Activated CD4-positive, CD25-positive, alpha-beta regulatory T cell treated with anti-CD3 and anti-CD28 coated beads, Interleukin-2, amount 50 U/mL, for 24 hours (primary cell): ENCODE measurements at places on chromosomes 7 and 10.

DNA sequence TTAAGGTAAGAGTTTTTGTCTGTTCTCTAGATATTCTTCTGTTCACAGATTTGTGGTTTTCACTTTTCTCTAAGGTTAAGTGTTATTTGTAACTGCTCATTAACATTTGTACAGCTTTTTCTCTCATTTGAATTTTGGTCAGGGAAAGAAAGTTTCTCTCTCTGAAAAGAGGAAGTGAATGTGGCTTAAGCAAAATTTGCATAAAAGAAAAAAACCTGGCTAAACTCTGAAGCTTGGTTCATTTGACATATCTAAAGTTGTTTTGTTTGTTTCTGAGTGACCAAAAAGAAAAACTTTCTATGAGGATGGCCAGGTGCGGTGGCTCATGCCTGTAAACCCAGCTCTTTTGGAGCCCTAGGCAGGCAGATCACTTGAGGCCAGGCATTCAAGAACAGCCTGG lies 22.0 kb upstream of the SLC26A4 start:
- ATAC-seq: no peak

DNA sequence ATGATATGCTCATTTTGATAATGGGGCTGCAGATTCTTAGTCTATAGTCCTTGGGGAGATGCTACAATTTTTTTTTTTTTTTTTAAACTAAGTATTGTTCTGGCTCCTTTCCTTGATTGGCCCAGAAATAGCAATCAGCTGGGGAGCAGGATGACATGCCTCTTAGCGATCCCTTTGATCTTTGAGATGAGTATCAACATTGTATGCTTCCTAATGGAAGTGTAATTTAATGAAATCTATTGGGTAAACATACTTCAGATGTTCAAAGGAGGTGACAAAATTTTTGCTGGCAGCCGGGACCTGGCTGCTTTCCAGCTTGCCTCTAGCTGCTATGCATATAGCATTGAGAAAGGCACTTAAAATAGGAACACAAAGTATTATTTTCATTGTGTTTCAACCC lies 43.5 kb downstream of the VTI1A start:
- no peak for ATAC-seq

- ATAC-seq: peak; percentile 42
Measured at GRCh38 chr10:88983206-88983605, 7.4 kb upstream of the FAS start.

DNA sequence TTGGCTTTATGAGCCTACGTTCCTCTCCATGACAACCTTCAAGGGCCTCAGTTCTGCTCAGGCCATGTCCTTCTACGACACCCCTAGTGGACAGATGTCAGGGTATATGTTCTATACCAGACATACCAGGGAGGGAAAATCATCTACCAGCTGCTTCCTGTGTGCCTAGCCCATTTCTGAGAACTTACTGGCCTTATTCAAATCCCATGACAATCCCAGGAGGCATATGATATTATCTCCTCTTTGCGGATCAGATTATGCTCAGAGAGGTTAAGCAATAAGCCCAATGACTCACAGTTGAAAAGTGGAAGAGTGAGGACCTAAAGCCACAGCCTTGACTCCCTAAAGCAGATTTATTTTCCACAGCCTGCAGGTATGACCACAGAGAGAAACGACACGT lies 139.3 kb downstream of the GLI3 start:
- no peak for ATAC-seq

GRCh38 chr10:96513305-96513697 lies 425 bp downstream of the TLL2 start:
- ATAC-seq: peak; percentile 26

DNA sequence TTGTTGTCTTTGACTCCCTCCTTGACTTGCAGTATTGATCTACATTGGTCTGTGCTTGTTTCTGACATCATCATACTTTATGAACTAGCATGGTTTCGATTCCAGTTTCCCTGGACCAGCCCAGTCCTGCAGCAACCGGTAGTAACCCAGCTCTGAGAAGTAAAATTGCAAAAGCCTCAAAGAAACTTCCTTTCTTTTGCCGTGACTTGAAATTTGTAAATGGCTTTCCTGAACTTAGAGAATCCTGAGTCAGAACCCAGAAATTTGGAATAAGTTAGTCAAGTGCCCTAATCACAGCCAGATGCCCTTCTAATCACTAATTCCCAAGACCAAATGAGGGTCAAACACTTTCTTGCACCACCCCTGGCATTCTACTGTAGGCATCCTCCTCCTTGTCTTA lies 15.0 kb downstream of the TAS2R60 start:
- no peak for ATAC-seq

- ATAC-seq: no peak
Measured at GRCh38 chr10:113219446-113219845, 269.4 kb downstream of the TCF7L2 start.

DNA sequence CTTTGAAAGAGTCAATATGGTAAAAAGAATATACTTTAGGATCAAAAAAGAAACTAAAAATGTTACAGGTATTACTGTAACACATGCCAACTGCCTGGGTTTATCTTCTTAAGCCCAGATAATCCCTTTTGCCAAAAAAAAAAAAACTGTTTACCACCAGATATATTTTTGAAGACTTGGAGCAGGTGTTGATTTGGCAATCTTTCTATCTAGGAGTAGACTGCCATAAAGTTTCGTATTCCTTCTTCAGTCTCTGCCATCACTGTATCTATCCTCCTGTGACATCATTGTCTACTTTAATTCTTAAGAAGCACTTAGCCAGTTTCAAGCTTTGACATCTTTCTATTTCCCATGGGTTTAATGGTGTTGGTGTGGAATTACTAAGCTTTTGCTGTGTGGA lies 161.0 kb downstream of the ST7 start:
- no peak for ATAC-seq

GRCh38 chr7:27921081-27921836 lies 181.3 kb downstream of the TAX1BP1 start:
- ATAC-seq: no peak

DNA sequence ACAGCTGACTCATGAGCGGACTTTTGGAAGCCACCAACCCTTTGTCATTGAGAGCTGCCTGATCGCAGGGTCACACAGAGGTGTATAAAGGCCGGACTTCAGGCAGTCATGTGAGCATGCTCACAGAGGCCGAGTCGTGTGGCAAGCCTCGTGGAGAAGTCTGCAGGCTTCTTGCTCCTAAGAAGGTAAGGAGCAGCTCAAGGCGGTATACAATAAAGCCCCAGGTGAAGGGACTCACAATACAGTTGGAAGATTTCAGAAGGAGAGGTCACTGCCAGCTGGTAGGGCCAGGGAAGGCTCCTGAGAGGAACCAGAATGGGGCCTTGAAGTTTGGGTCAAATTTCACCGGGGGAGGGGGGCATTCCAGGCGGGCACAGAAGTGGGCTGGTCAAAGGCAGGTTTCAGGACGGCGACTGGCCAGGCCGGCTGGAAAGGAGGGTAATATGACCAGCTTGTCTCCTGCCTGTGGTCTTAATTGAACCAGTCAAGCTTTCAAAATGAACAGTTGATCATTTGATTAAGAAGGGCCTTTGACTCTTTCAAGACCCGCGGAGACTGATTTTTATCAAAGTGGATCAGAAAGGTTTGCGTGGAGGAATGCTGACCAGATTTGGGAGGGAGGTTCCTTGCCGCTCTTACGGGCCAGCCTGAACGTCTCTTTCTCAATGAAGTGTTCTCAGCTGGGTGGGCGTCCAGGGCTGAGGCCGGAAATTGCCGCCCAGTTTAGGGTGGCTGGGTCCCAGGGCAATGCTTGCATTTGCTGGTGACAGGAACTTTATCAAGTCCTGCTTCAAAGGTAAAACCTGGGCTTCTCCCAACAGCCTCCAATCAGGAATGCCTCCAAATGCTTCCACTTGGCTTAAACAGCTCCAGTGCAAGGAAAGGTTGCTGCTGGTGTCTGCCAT lies 178.6 kb downstream of the EMX2 start:
- ATAC-seq: no peak

GRCh38 chr7:48011951-48012350 lies 17.0 kb downstream of the SUN3 start:
- ATAC-seq: no peak

DNA sequence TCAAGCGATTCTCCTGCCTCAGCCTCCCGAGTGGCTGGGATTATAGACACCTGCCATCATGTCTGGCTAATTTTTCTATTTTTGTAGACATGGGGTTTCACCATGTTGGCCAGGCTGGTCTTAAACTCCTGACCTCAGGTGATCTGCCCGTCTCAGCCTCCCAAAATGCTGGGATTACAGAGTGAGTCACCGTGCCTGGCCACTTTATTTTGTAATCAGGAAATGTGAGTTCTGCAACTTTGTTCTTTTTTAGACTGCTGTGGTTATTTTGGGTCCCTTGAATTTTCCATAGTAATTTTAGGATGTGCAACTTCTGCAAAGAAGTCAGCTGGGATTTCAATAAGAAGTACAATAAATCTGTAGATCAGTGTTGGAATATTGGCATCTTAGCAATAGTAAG lies 96.8 kb downstream of the CYTH3 start:
- no peak for ATAC-seq

DNA sequence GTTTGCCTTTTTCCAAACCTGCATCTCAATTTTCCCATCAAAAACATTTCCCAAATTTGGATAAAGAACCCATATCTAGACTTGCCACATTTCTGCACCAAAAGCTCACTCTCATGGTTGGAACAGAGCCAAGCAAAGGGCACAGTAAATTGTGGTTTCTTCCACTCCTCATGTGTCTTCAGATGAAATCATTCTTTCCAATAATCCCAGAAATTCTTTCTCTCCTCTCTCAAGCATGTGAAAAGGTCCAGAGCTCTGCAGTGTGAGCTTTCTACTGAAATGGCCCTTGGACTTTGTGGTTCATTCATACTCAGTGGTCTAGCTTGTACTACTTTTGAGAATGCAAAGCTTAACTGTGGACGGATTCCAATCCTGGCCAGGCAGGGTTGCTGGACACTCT lies 19.8 kb downstream of the PRSS2 start:
- no peak for ATAC-seq

- ATAC-seq: no peak
Measured at GRCh38 chr7:79452495-79453265, 787 bp downstream of the MAGI2 start.

- no peak for ATAC-seq
Measured at GRCh38 chr7:41489885-41490284, 213.0 kb downstream of the INHBA start.

DNA sequence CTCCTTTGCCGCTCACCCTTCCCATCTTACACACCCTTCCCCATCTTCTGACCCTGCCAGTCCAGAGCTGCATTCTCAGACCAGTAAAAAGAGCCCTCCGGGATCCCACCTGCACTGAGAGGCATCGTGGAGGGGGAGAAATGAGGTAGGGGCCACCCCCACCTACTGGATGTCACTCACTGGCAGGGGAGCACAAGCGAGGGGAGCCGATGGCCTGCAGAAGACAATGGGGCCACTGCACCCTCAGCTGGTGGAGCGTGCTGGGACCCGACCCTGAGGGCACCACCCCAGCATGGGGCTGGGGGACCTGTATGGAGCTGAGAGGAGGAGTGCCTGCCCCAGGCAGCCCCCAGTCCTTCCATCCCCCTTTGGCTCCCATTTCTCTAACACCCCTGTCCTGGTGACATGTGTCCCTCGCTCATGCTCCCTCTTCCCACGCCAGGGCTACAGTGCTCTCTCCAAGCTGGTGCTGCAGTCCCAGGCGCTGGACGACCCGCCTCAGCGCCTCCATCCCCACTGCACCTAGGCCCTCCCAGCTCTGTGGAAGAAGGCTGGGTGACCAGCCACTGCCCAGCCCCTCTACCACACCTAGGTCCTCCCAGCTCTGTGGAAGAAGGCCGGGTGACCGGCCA lies 49.8 kb downstream of the RASGEF1A start:
- ATAC-seq: no peak

DNA sequence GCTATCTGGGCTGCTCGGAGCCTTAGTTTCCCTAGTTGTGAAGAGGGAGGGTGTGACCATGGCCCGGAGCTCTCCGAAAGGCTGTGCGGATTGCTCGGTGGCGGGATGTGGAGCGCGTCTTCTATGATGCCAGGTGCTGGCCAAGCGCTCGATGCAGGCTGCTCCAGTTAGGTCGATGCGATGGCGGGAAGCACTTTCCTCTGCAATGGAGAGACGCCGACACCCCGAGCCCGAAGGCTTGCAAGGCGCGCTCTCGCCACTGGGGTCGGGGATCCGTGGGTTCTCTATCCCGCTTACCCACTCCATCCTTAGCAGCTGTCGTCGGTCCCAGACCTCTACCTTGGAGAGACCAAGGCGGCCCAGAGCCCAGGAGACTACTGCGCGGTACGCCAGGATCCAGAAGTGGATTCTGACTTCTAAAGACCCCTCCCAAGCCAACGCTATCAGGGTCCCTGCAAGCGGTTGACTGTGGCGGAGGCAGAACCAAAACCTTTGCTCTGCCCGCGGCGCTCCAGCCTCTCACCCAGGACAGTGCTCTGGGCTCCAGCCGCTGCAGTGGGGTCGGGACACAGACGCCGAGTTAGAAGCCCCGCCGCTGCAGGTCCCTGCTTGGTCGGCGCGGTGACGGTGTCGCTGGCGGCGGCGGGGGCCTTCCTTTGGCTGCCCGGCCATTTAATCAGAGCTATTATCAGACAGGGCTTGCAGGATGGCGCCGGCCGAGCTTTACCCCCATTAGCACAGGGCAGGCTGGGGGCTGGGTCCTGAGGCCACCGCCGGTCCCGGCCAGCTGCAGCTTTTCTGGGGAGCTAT lies 7.8 kb upstream of the TBX20 start:
- no peak for ATAC-seq

DNA sequence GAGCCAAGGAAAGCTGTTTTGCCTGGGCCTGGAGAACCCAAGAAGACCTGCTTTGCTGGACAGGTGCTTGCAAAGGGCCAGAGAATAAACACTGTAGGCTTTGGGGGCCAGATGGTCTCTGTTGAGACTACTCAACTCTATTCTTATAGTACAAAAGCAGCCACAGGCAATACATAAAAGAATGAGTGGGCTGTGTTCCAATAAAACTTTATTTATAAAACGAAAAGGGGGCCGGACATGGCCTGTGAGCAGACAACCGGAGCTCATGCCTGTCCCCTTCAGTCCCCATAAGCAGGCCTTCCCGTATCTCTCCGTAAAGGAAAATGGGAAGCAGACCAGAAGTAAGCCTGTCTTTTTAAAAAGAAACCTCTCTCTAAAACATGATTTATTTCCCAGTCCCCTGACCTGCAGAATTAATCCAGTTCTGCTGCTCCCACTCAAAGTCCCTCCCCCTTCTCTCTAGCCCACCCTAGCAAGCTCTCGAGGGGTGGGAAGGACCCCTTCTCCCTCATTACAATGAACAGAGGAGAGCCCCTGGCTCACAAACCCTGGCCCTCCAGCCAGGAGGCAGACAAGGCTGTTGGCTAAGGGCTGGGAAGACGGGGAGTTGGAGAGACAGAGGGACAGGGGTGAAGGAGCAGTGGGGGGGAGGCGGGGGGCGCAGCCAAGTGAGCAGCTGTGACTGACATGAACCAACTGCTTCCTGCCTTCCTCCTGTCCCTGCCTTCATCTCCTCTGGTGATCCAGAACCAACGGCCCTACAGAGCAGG lies 177.8 kb downstream of the NEURL1 start:
- no peak for ATAC-seq

GRCh38 chr10:15775513-15775912 lies 55.8 kb upstream of the ITGA8 start:
- ATAC-seq: no peak

- ATAC-seq: no peak
Measured at GRCh38 chr7:50721661-50722259, 60.9 kb downstream of the GRB10 start.

GRCh38 chr10:9299966-9300365 lies 1245.5 kb downstream of the GATA3 start:
- ATAC-seq: no peak
